ENCODE measurements at places on chromosomes 3 and 15. TPM values are rescaled to one million over a fixed set of nuclear protein-coding genes. Genes with fewer than 3 reads are reported as not detected.

Gene ITIH1
- total RNA-seq: not detected

Gene WDR93
- total RNA-seq: not detected

Gene GABRB3
- 20.9 TPM for total RNA-seq

Gene TMEM207
- not detected for total RNA-seq

Gene GASK1A
- total RNA-seq: 2.1 TPM

Gene FAM227B
- total RNA-seq: 7.5 TPM

Gene PRSS50
- total RNA-seq: not detected

Gene ALPK3
- 51.0 TPM for total RNA-seq

Gene FBXO40
- total RNA-seq: 81.6 TPM
